Amniotic stem cell (primary cell): ENCODE measurements at places on chromosomes 12 and 14.

- DNase-seq, result no peak
Observed at GRCh38 chr12:4506870-4507269, 31.8 kb upstream of the RAD51AP1 start.

- DNase-seq, result no peak
Observed at GRCh38 chr14:80364274-80364673, 153.0 kb upstream of the DIO2 start.

GRCh38 chr12:122147514-122148290, 26.3 kb downstream of the IL31 start:
- DNase-seq, result no peak

DNA sequence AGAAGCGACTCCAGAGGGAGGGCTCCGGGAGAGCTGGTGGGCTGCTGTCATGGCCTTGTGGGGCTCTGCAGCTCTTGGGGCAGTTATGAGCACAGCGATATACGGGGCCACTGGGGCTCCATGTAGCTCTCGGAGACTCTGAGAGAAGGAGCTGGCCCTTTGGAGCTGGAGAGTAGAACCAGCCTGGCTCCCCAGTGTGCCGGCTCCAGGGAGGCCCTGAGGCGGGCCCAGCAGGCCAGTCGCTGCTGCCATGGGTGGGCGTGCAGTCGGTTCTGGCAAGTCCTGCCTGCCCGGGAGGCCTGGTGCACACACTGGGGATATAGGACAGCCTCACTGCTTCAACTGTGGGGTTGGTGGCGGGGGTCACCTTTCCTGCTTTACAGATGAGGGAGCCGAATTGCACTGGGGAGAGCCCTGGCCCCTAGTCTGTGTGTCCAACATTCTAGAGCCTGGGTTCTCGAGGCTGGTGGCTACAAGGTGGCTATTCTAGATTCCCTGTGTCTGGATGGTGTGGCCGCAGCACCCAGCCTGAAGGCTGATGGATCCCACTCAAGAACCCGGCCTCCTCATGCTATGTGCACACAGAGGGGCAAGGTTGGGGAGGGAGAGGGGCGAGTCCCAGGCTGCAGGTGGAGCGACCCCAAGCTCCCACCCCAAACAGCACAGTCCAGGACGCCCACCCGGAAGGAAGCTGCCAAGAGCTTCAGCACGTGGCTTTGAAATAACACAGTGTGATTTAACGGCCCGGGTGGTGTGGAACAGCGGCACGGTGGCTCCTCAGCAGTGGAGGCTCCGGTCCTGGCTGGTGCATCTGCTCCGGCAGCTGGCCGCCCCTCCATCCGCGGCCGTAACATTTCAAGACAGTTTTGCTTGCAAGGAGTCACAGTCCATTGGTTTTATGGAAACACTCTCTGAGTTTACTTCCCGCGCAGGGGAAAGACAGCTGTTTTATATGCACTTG, 188.3 kb upstream of the C14orf180 start:
- DNase-seq, result no peak

DNA sequence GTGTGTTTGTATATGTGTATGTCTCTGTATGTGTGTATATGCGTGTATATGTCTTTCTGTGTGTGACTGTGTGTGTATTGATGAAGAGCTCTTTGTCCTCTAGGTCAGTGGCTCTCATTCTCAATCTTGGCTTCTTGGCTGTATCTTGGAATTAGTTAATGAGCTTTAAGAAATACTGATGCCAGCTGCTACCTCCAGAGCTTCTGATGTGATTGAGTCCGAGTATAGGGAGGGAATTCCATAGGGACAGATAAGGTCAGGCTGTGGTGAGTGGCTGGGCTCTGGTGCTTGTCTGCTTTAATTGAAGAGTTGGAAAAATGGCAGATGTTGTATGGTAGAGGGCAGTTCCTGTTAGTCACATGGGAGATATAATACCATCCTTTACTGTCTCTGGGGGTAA, 140.1 kb downstream of the C12orf75 start:
- DNase-seq, result no peak

- DNase-seq, result no peak
Observed at GRCh38 chr14:31895646-31896045, 181.5 kb upstream of the ARHGAP5 start.

- no peak for DNase-seq
Observed at GRCh38 chr12:2895511-2895910, 4.8 kb downstream of the TULP3 start.

DNA sequence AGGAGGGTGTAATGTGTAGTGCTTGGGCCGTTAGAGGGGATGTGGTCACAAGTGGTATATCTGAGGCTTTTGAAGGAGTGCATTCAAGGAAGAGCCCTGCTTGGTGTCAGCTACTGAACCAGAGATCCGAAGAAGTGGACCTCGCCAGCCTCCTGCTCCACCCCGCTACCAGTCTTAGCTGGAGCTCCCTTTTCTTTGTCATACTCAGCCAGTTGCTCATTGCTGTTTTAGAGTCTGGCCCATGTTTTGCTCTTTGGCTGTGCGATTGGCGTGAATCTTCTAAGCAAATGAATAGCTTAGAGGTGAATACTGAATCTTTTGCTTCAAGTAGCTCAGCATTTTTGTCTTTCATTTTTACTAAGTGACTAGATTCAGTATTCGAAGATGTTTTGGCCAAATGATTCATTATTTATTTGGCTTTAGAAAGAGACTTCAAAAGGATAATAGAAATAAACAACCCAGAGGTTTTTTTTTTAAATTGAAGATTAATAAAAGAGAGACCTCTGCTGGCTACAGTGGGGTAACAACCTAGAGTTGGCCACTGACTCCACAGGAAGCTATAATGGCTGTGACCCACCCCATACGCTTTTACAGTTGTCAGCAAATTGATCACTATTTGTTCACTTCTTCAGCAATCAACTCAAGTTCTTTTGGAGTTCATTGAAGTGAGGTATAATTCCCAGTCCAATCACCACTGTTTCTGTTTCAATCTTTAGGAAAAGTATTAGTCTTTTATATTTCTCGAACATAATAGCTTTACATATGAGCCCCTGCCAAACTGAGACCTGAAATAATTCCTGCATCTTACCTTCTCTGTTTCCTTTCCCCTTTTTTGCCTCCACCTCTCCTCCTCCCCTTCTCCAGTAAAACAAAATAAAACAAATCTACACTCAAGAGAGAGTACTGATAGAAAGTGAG, 19.9 kb downstream of the CDKN1B start:
- no peak for DNase-seq

- no peak for DNase-seq
Observed at GRCh38 chr14:58243790-58244555, 670 bp upstream of the PSMA3 start.

GRCh38 chr14:74649673-74650072, 37.6 kb upstream of the LTBP2 start:
- no peak for DNase-seq

DNA sequence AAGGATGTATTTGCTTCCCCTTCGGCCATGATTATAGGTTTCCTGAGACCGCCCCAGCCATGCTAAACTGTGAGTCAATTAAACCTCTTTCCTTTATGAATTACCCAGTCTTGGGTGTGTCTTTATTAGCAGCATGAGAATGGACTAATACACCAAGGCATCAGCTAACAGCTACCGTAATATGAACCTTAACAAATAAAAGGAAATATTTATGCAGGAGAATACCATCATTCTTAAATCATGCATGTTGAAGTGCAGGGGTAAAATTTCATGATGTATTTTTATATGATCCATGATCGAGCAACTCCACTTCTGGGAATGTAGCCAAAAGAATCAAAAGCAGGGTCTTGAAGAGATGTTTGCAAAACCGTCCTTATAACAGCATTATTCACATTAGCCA, 379.0 kb downstream of the NPAS3 start:
- no peak for DNase-seq

DNA sequence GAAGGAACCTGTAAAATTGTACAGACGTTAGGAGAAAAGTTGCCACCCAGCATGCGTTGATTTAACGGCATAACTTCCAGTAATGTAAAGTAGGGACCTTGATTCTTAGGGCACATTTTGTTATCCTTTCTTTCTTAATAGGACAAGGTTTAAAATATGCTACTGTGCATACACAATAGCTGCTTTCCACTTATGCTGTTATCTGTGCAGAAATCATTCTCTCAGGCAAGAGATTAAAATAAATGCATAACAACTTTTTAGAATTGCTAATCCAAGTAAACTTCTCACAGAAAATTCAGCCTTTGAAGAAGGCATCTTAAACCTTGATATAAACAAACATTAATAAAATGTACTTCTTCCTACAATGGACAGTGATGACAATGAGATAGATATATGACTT, 16.0 kb upstream of the PTCSC3 start:
- DNase-seq, result no peak

GRCh38 chr12:54054742-54055194, 1.1 kb downstream of the HOXC4 start:
- DNase-seq, result no peak

DNA sequence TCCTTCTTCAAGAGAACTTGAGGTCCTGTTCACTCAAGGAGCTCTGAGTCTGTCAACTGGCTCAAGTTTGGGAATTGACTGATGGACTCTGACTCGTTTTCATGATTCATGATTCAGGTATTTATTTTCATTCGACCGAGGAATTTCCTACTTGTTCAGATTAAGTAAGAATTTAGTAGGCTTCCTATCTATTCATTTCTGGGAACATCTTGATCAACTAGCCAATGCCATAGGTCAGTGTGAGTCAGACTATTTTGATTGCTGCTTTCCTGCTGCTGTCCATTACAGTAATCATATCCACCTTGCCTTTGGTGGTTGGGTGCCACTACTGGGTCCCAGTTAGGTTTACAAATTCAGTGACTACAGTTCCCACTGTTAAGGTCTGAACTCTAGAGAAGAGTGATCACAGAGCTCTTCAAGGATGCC, 6.1 kb downstream of the FAM186A start:
- peak; percentile 20 for DNase-seq

- no peak for DNase-seq
Observed at GRCh38 chr12:6336889-6337853, 4.7 kb downstream of the TNFRSF1A start.

GRCh38 chr14:73655851-73656250, 11.1 kb downstream of the DNAL1 start:
- no peak for DNase-seq

- no peak for DNase-seq
Observed at GRCh38 chr14:35380794-35381193, 23.8 kb downstream of the NFKBIA start.

DNA sequence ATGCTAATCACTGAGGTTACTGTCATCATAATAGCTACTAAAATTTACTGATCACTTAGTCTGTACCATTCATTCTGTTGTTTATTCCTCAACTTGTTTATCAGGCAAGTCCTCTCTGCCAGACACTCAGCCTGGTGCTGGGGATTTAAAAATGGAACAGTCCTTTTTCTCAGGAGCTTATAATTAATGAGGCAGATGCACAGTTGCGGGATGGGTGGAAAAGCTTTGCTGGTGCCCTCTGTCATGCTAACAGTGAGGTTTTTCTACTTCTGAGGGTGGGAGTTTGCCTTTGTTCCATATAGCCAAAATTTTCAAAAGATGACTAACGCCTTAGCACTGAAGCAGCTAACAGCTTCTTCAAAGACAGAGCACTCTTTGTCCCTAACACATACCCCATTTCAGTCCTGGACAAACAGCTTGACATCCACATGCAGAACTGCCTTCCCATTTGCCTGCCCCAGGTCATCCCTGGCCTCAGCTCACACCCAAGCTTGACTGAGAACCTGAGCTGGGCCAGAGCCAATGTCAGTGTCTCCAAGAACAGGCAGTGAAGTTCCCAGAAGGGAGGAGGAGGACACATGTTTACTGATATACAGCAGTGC, 30.8 kb upstream of the HSPB8 start:
- no peak for DNase-seq

DNA sequence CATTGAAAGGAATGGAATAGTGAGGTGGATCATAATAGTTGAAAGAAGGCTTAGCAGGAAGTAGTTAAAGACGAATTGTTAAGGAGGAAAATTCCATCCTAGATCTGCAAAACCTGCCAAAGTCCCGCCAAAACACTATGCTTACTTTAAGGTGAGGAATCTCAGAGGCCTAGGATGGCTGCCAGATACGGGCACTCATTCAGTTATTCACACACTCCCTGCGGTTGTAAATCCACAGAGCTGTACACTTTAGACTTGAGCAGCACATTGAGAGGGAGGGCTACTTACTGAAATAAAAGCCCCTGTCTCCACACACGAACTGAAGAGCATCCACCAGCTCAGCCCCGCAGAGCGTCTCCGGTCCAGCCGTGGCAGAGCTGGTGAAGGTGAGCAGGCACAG, 5.0 kb downstream of the IGF1 start:
- DNase-seq, result no peak

DNA sequence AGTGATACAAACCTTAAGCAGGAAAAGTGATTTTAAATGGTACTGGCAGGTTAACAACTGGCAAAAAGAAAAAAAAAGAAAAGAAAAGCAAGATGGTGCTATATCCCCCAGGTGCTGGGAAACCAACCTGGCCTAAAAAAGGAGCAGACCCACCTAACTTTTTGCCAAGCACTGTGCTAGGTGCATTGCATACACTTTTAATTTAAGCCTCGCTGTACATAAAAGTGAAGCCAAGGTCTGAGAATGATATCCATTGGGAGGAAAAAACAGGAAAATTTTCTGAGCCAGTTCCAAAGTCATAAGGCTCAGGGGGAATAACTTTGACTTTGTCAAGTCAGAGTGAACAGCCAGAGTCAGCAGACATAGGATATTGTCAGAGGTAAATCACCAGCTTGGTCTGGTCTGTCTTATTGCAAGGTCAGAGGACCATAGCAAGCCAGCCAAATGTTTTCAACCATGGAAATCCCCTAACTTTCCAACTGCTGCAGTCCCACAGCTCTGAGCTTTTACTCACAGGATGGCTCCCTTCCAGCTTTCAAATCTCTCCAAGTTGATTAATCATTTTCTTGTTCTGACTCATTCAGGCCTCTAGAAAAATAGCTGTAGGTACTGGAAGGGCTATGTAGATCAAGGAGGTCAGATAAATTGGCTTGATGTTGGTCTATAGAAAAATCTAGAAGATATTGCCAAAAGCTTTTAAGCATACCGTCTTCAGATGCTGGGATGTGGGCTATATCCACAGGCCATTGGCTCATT, 412.9 kb downstream of the RAD51B start:
- DNase-seq, result peak; percentile 97

GRCh38 chr14:89265234-89265633, 151.8 kb downstream of the FOXN3 start:
- DNase-seq, result no peak

DNA sequence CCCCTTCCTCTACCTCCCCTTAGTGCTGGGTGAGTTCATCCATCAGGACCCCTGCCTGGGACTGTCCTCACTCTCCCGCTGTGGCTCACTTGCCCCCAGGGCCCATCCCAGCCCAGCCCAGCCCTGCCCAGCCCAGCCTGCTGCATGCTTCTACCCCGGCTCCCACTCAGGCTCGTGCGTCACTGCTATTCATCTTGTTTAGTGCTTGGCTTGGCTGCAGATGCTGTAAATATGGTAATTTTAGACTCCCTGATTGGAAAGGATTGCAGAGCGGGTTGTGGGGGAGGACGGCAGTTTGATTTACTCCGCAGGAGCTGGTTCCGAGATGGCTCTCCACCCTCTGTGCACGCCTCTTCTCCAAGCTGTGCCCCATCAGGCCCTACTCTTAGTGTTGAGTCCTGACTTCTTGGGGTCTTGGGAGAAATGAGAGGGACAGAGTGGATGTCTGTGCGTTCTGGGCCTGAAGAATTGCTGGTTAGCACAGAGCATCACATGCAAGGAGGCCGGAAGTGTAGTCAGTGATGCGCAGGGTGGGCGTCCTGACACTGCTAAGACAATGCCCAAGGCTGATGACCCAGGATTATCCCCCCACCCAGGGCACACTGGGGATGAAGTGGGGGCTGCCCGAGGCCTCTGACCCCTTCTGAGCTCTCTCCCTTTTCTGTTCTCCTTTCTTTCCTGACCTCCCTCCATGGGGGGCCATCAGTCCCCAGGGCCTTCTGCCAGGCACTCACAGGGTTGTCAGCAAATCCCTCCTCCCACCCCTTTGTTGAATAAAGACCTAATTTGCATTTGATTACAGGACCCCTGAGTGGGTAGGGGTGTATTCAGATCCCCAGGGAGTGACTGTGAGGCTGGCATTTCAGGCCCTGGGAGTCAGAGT, 244.4 kb downstream of the ZFP36L1 start:
- peak; percentile 89 for DNase-seq
